Gastrocnemius medialis (tissue), 4 donors: ENCODE measurements at places on chromosomes 1 and 21.

- no peak for DNase-seq
Observed at GRCh38 chr1:111424281-111424680, 3.3 kb downstream of the OVGP1 start.

DNA sequence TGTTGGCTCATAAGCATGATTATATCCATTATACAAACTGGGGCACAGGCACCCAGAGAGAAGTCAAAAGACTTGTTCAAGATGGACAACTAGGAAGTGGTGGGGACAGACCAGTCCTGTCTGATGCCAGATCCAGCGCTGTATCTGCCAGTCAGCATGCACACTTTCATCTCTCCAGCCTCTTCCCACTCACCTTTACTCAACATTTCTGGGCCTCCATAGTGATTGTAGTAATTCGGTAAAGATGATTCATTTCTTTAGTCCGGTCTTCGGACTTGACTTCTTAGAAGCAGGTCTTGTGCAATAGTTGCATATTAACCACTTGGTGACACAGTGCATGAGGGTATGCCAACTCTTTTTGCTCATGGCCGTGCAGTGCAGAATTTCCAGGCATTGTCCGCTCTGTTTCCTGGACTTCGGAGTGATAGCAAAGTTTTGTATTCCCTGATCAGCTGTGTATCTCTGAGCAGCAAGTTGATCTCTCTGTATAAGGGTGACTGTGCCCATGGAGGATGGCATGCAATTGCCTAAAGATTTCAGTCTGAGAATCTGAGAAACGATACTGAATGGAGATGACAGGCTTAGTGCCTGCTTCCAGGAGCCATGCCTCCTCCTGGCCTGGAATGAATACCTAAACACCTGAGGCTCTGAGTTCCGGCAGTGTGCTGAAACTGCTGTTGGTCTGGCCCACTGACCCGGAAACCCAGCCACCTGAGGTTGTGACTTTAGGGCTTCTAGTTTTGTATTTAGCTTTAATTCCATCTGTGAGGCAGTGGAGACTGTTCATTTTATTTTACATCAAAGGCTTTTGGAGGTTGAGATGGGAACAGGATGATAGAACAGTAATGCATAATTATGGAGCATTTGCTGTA lies 39.0 kb downstream of the GALNT2 start:
- peak; percentile 49 for DNase-seq

- no peak for DNase-seq
Observed at GRCh38 chr1:160204526-160205241, 500 bp upstream of the PEA15 start.

DNA sequence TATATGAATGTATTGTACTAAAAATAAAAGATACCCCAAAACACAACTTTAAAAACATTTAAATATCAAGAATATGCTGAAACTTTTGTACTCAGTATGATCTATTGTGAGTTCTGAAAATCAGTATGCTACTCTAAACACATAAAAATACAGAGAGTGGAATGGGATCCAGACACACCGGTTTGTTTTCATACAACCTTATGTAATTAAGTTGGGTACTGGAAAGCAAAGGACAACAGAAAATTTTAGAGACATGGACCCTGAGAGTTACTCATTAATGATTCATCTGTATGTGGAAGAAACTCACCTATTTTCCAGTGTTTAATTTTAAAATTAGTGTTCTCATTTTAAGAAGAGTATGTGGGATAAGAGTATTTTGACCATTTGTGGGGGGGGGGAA lies 927 bp upstream of the CFHR3 start:
- no peak for DNase-seq

DNA sequence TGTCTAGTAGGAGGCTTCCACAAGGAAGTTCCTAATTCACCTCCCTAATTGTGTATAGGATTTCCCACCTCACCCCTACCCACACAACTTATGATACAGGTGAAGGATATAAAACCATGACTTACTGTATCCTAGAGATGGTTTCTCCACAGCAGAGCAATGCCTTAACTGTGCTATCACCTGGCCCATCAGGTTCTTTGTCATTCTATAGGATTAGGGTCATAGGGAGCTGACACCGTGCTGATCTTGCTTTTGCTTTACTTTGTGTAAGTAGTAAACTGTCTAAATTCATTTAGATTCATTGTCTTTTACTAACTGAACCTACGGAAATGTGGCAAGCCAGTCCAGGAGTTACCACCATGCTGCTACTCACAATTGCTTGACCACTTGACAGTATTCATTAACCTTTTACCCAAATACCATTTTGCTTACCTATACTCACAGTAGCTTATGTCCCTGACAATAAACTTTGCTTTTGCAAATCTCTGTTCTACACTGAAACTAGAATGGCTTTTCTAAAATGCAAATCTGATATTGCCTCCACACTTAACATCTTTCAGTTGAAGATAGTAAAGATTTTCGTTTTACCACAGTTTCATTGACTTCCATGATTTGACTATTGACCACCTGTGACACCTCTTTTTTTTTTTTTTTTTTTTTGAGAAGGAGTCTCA lies 147.6 kb downstream of the IFI44 start:
- DNase-seq, result no peak

DNA sequence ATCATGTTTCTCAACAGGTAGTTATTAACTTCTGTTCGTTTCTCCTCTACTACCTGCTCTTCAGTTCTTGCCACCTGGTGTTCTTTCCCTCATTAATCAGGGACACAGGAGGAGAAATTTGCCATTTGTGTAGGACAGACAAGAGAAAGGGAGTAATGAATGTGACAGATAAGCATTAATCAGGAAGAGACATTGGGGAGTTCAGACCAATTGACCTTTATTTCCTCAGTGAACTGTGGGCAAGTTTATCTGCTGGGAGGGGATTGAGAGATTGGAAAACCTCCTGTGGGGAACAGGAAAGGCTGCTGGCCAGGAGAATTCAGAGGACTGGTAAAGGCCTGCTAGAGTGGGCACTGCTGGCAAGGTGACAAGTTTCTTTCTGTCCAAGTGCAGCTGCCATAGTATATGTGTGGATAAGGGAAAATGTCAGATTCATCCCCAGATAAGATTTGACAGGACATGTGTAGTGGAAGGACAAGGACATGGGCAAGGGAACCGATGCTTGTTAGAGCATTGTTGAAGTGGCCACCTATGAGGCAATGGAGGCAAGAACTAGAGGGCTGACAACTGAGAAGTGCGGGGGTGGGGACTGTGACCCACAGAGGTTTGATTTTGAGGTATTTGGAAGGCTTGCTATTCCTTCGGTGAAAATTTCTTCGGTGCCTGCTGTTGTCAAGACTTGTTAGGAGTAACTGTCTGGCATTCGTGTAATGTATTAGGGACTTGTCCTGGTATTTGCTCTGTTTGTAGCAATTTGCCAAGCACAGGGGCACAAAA lies 12.6 kb downstream of the SZT2 start:
- DNase-seq, result no peak

- no peak for DNase-seq
Observed at GRCh38 chr1:201026836-201027235, 3.3 kb upstream of the KIF21B start.

- DNase-seq, result no peak
Observed at GRCh38 chr1:228814176-228814575, 78.9 kb downstream of the RHOU start.

- DNase-seq, result no peak
Observed at GRCh38 chr1:111392460-111392945, 35.0 kb downstream of the OVGP1 start.

GRCh38 chr1:154178911-154179811 lies 12.7 kb downstream of the TPM3 start:
- DNase-seq, result no peak

GRCh38 chr1:112706505-112707220 lies at the start of gene RHOC:
Gene RHOC (minus strand): TSS chr1:112707127. CDS start chr1:112703799, 3,328 bp downstream.
- DNase-seq, result no peak

DNA sequence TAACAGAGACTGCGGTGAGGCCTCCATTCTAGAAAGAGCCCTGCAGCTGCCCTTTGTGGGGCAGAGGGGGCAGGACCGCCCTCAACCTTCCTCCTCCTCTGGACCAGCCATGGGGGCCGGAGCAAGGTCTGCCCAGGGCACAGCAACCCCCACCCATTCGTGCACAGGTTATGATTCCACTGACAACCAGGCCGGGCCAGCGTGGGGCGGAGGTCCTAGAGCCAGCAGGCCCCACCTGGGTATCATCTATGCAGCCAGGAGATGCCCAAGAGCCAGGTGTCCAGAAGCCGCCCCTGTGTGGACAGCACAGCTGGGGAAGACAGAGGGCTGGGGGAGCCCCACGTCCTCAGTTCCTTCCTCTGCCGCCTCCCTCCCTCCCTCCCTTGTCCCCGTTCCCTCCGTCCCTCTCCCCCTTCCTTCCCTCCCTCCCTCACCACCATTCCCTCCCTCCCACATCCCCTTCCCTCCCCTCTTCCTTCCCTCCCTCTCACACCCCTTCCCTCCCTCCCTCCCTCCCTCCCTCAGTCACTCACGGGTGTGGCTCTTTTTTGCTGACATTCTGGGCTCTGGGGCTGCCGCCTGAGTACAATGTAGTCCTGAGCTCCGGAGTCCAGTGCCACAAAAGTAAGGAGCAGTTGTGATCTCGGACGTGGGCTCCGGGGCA lies 12.3 kb downstream of the RNF223 start:
- DNase-seq, result no peak

GRCh38 chr1:115476616-115477015 lies 138.6 kb upstream of the NGF start:
- no peak for DNase-seq

GRCh38 chr1:67570486-67571143 lies 114.4 kb upstream of the GADD45A start:
- no peak for DNase-seq

DNA sequence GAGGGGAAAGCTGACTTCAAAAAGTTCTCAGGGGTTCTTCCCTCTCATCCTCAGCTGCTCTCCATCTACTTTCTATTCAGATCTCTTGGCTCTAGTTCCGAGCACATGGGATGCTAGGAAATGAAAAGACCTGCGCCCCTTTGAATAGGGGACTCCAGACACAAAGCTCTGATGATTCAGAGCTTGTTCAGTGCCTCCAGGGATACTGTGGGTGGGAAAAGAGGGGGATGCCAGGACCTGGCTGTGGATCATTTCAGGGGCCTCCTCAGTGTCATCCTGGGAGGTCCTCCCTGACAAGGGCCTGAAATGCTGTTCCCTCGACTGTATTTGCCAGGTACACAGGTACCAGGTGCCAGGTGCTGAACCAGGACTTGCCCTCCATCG lies 943 bp upstream of the KIAA0040 start:
- DNase-seq, result no peak

- no peak for DNase-seq
Observed at GRCh38 chr1:54070171-54070837, 16.9 kb downstream of the TCEANC2 start.

DNA sequence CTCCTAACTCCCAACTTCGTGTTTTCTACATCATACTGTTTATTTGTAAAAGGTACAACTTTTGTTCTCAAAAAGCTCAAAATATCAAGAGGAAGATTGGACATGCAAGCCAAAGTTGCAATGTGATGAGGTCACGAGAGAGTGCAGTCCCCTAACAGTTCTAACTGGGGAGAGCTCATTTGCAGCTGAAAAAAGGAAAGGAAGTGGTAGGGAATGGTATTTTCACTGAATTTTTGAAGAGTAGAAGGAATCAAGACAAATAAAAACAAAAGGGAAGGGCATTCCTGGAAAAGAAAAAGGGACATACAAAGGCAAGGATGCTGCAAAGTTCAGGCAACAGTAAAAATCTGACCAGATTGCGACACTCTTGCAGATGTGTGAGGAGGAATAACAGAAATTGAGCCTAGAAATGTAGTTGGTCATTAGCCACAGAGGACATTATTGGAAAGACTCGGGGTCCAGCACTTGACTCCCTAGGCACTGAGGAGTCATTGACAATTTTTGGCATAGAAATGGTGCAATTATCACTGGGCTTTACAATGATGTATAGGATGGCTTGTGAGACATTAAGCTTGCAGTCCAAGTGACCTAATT lies 67.9 kb downstream of the TBX15 start:
- no peak for DNase-seq

DNA sequence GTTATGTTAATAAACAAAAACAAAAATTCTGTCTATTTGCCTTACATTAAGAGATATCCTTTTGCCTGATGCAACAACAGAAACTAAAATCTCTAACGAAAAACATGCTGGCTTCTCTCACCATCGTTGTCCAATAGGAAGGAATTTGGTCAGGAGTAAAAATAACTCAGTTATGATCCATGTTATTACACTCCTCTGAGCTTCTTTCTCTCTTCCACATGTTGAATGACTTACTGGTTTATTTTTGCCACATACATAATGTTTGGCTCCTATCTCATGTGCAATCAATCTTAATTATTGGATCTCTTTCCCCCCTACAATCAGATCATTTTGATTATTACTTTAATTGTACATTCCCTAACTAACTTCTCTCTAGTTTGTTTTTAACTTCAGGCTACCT lies 688.4 kb downstream of the USP25 start:
- no peak for DNase-seq

DNA sequence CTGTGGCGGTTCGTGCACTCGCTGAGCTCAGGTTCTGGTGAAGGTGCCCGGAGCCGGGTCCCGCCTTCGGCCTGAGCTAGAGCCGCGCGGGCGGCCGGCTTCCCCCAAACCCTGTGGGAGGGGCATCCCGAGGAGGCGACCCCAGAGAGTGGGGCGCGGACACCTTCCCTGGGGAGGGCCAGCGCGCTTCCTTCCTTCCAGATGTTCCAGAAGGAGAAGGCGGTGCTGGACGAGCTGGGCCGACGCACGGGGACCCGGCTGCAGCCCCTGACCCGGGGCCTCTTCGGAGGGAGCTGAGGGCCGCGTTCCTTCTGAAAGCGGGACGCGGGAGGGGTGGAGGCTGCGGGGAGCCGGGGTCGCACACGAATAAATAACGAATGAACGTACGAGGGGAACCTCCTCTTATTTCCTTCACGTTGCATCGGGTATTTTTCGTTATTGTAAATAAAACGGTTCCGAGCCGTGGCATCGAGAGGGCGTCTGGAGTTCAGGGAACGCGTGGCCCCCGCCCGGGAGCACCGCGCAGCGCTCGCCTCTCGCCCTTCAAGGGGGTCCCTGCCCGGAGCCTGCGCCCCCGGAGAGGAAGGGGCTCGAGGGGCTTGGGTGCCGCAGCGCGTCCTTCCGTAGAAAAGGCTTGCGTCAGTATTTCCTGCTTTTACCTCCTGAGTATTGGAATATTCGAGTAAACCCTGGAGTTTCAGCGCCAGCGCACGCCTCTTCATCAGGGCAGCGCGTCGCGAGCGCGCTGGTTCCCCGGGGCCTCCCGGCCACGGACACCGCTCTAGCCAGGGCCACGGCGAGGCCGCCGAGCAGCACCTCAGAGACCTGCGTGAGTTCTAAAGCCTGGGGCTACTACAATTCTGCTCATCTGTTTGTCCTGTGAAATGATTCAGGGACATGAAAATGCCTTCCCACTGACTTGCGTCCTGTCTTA lies 11.5 kb downstream of the YBEY start:
- DNase-seq, result no peak

DNA sequence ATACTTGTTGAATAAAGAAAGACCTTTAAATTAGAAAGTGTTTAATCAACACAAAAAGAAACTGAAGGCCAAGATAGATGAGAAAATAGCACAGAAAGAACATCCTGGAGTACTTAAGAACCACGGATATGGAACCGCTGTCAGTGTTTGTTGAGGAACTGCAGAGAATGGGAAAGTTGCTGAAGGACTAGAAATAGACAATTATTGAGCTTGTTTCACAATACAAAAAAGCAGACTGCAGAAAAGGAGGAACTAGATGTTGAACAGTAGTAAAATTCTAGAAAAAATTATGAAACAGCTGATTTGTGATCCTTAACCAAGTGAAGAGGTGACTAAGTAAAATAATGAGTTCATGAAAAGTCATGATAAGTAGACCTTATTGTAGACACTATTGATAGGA lies 29.7 kb downstream of the MYSM1 start:
- no peak for DNase-seq

GRCh38 chr21:34875830-34876229 lies 173.3 kb downstream of the RUNX1 start:
- DNase-seq, result no peak

GRCh38 chr1:38204698-38205097 lies 158.1 kb upstream of the POU3F1 start:
- no peak for DNase-seq
